ENCODE measurements at places on chromosomes 12 and 14.

DNA sequence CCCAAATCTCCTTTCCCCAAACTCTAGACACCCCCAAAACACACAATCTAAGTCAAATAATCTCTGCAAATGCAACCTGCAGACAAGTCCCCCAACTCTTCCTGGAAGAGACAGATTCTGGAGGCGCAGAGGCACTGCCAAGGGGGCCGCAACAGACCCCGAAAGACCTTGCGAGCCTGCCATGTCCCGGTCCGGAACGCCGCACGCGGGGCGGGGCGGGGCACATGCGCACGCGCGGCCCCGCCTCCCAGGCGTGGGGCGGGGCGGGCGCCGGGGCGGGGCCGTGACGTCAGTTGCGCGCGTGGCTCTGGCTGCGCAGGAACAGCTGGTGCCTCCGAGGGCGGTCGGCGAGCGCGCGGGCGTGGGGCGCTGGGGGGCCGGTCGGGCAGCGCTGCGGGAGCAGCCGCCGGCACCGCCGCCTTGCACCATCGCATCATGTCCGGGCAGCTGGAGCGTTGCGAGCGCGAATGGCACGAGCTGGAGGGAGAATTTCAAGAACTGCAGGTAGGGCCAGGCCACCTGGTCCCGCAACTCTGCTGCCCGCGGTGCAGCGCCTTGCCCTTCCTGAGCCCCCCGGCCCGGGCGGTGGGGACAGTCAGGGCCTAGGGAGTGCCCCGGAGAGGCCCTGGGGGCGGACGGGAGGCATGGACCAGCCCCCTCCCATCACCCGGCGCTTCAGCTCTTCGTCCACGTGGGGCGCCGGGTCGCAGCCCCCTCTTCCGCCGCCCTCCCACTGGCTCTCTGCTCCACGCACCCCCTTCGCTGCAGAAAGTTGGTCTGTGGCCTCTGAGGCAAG, at the start of gene TMEM120B:
Gene TMEM120B (plus strand): TSS at position 292 of the 796 bp plus-strand sequence. CDS start 144 bp downstream, at position 436.
- peak; percentile 7 for DNase-seq

GRCh38 chr12:118356809-118357256, 15.9 kb downstream of the TAOK3 start:
- no peak for DNase-seq

- no peak for DNase-seq
Observed at GRCh38 chr12:116339800-116340371, 62.4 kb upstream of the MED13L start.

- peak; percentile 18 for DNase-seq
Observed at GRCh38 chr12:27780612-27781408, 774 bp upstream of the MANSC4 start.

DNA sequence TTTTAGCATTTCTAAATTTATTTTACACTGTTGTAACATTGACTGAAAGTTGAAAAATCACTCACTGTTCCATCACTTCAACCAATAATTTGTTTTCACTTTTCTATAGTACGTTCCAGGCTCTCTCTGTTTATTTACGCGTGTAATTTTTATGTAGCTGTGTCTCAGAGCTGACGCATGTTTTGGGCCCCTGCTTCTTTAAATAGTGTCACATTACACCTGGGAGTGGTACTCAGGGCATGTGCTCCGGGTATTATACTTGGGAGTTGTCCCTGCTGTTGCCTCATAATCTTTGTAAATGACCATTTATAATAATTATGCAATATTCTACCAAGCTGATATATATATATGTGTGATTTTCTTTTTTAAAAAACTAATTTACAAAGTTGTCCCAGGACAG, 132.8 kb upstream of the CPM start:
- no peak for DNase-seq

DNA sequence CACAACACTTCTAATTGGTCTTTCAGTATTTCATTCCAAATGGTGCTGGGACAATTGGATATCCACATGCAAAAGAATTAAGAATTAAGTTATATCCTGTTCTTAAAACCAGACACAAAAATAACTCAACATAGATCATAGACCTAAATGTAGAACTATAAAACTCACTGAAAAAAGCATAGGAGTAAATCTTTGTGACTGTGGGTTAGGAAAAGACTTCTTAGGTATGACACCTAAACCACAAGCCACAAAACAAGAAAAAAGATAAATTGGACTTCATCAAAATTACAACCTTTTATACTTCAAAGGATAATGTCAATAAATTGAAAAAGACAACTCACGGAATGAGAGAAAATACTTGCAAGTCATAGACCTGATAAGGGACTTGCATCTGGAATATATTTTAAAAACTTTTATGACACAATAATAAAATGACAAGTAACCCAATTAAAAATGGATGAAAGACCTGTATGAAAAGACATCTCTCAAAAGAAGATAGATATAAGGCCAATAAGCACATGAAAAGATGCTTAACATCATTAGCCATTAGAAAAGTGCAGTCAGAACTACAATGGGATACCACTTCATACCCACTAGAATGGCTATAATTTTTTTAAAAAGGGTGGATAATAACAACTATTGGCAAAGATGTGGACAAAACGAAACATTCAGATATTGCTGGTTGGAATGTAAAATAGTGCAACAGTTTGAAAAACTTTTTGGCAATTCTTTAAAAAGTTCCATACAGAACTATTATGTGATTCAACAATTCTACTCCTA, 72.5 kb upstream of the SLC38A4 start:
- no peak for DNase-seq

- no peak for DNase-seq
Observed at GRCh38 chr12:18546399-18546798, 191.4 kb downstream of the PLCZ1 start.

DNA sequence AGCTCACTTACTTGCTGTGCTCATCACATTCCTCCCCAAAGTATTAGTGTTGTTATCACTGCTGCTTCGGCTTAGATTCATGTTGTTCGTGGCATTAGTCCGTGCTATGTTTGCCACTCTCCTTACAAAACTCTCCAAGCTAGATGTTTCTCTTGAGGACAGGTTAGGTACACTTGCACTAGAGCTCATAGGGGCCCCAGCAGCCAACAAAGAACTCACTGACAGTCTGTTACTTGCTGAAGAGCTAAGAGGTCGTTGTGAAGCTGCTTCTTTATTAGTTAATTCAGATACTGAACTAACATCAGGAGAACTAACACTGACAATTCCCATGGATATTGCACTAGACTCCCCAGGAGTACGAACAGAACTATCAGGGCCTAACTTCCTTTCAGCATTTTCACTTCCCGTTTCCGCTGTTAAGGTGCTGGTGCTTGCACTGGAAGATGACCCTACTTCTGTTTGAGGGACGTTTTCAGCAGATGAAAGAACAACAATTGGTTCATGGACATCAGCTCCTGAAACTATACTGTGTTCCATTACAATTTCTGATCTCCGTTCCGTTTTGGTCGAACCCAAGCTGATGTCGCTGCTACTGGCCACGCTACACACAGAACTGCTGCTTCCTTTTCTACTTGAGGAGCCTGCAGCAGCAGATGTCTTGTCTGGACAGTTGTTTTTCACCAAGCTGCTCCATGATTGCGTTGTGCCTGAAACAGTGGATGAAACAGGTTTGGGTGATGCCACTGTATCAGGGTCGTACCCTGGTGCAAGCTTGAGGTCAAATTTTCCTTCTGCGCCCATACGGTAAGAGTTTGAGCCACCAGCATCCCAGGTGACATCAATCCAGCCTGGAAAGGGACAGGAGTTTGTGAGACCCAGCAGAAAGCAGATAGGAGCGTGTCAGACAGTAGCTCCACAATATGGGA, 78.7 kb downstream of the HECTD1 start:
- DNase-seq: no peak

DNA sequence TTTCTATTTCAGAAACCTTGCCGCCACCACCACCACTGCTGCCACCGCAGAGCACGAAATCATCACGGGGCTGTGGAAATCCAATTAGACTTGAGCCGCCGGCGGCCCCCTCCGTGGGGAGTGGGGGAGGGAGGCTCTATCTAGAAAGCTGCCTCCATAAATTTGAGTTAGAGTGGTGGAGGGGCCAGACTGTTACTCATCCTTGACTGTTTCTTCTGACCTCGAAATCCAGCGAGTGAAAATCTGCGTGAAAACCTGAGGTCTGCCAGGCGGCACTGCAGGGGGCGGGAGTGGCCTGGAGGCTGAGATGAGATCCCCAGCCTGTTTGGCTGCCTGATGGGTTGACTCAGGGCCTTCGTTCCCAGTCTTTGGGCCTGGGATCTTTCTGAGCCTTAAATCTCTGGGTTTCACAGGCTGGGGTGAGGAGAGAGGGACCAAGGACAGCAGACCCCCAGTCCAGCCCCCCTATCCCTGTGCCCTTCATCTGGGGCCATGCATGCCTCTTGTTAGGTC, 29.9 kb downstream of the TSPAN9 start:
- no peak for DNase-seq

- DNase-seq: peak; percentile 95
Observed at GRCh38 chr14:91369628-91370445, 47.8 kb downstream of the CCDC88C start.

DNA sequence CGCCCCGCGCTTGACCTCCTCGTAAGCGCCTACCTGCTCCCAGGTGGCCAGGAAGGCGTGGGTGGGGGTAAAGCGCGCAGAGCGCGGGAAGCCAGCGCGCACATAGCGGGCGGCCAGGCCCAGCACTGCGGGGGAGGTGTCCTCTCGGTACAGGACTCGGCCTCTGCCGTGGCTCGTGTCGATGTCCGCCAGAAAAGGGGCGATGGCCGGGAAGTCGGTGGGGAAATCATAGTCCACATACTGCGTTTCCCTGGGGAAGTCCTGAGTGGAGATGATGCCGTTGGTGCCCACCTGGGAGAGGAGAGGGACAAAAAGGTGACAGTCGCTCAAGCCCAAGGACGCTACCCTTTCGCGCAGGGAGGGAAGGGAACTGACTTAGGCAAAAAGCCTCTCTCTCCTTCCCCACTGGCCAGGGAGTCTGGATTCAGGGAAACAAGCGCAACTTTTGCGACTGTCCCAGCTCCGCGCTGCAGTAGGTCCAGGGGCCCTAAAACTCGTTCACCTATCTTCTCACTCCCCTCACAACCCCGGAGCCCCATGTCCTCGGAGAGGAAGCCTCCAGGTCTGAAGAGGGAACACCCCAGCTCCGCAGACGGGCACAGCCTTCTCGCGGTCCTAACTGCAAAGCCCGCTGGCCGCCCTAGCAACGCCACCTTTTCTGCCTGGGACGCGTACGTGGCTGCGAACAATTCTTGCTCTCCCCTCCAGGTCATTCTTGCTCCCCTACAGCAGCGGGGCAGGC, 815 bp downstream of the NID2 start:
- no peak for DNase-seq

GRCh38 chr12:108890208-108890607, 10.3 kb downstream of the DAO start:
- no peak for DNase-seq

DNA sequence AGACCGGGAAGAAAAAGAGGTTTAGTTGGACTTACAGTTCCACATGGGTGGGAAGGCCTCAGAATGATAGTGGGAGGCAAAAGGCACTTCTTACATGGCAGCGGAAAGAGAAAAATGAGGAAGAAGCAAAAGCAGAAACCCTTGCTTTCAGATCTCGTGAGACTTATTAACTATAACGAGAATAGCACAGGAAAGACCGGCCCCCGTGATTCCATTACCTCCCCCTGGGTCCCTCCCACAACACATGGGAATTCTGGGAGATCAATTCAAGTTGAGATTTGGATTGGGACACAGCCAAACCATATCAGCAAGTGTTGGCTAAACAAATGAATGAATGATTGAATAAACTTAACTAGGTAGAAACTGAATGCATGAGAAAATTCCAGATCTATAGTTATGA, 85.3 kb upstream of the PARP11 start:
- DNase-seq: no peak

DNA sequence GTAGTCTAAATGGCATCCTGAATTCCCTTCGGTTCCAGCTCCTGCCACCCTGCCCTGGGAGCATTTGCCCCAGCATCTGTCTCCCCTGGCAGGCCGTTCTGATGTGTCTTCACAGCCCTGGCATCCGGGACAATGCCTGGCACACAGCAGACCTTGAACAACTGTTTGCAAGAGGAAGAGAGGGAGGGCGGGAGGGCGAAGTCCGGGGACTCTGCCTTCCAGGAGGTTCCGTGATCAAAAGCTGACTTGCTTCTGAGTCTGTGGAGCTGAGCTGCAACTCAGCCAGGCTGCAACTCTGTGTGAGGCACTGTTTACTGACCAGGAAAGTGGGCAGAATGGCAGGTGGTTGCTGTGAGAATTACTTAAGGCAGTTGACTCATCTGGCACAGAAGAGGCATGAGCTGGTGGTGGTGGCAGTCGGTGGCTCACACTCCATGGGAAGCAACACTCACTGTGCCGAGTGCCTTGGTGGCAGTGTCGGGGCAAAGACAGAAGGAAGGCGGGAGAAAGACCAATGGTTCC, 61.1 kb upstream of the DLK1 start:
- DNase-seq: peak; percentile 89

- no peak for DNase-seq
Observed at GRCh38 chr12:7793211-7793610, 4.0 kb downstream of the NANOG start.

- no peak for DNase-seq
Observed at GRCh38 chr12:97716356-97716755, 253.8 kb downstream of the RMST start.

GRCh38 chr12:31832740-31833729, 104.2 kb upstream of the AMN1 start:
- DNase-seq: no peak

DNA sequence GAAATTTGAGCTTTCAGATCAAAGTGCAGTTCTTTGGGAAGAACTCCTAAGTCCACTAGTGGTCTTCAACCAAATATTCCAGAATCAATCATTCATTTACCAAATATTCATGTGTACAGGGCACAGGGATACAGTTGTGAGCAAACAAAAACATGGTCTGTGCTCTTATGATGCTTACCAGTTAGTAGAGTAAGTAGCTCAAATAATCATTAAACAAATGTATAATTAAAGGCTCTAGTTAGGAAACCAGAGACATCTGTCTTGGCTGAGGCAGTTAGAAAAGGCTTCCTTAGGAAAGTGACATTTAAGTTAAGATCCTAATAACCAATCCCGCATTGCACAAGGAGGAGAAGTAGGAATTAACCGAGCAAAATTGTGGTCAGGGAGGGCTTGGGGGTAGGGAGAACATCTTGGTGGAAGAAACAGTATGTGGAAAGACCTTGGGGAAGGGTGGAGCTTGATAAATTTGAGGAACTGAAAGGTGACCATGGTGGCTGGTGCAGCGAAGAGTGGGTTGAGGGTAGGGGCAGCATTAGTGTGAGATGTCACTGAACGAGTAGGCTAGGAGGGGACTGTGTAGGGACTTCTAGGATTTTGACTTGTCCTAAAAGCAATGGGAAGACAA, 40.0 kb downstream of the PEBP1 start:
- no peak for DNase-seq

GRCh38 chr12:83143950-83144349, 457.2 kb downstream of the TMTC2 start:
- no peak for DNase-seq
